ENCODE measurements at places on chromosomes 5 and 9.

GRCh38 chr5:66743344-66743743 lies 147.2 kb downstream of the MAST4 start:
- DNase-seq = no peak

DNA sequence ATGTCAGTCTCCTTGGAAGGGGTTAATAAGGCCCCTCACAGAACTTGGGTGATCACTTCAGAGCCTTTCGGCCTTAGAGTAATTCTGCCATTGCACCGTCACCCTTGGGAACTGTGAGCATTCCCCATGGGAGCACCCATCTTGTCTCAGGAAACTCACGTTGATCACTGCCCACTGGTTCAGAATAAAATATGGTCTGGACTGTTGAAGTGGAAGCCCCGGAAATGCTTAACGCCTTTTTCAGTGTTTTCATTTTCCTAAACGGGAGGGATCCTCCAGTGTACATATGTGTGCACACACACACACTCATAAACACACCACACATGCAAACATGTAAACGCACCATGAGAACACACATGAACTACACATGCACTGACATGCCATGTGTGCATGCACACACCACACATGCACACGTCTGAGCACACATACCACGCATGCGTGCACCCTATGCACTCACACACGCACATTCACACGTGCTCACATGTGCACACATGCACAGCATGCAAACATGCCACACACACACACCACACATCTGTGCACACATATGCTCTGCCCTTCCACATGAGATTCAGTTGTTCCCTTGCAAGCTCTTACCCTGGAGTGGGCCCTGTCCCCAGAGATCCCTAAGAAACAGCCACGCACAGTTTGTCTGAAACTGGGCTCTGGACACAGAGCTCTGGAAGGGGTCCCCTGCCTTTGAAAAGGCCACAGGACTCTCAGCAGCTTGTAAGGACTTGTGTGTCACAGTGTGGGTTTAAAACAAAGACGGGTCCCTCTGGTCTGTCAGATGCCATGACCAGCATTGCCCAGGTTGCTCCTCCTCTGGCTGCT lies 17.0 kb downstream of the MRPL36 start:
- no peak for DNase-seq

DNA sequence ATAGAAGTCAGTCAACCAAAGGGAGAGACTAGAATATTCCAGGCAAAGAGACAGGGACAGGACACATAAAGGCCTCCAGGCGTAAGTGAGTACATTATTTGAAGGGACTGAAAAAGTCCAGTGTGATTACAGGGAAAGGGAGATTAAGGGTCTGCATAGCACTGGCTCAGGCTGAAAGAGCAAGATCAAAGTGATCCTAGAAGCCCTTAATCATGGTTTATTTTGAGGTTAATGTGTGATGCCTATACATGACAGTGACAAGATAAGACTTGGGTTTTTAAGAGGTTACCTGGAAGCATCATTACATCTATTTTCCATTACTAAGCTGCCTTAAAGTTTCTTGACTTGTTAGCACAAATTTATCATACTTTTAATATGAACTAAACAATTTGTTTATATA lies 25.8 kb downstream of the LMBRD2 start:
- DNase-seq = no peak

GRCh38 chr5:133820507-133820906 lies 147.9 kb downstream of the C5orf15 start:
- no peak for DNase-seq

DNA sequence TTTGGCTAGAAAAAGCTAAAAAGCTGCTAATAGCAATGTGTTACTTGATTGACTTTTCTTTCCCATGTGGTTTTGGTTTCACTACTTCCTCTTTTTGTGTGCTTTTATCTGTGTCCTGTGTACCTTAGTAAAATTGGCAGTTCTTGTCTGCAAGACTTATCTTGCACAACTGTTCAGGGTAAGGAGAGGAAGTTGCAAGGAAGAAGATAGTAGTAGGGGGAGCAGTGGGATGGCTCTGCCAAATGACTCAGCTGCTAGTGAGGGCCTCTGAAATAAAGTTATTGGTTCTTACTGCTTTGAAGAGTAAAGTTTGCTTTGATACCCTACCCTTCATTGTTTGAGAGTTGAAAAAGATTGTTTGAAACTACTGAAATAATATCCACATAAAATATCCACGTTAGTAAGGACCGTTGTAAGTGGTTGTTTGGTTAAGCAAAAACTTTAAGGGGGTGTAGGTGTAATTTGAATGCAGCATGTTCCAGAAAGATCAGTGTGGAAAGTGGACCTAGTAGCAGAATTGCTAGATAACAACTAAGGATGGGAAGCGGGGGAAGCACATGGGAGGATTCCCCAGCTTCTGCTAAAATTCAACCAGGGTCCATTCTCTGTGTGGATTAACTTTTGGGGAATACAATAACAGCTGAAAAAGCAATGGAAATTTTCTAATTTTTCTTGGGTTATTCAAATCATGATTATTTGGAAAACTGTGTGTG lies 123.5 kb downstream of the SCAMP1 start:
- no peak for DNase-seq

DNA sequence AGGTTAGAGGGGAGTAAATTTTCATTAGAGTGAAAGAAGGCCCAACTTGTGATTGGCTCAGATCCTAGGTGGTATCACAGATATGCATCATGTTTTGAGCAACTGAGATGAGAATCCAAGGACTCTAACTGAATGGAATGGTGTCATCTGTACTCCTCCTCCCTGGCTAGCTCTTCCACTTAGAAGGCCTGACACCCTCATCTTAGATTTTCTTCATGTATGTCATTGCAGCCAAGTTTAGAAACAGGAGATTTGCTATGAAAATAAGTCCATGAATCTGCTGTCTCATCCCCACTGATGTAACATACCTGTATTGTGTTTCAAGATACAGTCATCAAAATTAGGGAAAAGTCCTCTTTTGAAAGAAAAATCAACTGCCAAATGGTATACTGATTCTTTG lies 54.4 kb downstream of the ITGA1 start:
- no peak for DNase-seq

DNA sequence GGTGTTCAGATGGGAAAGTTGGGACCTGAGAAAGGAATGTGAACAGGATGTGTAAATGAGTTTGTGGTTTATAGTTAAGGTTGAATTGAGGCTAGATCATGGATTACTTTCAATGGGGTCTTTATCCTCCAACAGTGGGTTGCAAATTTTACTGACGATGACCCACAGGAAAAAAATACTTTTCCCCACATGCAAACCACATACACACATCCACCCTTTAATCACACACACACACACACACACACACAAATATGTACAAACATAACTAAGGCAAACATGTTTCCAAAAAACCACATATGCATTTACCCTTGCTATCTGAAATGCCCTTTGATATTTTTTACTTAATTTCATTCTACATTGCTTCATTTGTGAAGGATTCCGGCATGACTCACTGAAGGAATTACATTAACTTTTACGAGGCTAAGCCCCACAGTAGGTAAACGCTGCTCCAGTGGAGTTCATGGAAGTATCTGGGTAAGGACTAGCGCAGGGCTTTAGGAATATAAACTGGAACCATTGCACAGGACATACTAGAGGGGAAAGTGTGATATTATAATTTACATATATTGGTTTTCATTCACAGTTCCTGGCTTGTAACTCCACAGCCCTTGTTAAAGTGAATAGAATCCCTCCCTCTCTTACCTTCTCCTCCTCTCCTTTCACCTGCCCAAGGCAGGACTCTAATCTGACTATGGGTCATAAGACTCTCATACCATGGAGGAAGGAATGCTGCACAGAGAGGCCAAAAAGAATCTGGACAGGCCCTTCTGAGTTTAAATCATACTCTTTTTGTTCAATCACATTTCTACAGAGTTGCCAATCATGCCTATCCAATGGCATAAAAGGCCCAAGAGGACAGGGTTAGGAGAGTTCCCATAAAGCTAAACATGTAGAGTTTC lies 8.5 kb upstream of the SPEF2 start:
- DNase-seq = no peak

DNA sequence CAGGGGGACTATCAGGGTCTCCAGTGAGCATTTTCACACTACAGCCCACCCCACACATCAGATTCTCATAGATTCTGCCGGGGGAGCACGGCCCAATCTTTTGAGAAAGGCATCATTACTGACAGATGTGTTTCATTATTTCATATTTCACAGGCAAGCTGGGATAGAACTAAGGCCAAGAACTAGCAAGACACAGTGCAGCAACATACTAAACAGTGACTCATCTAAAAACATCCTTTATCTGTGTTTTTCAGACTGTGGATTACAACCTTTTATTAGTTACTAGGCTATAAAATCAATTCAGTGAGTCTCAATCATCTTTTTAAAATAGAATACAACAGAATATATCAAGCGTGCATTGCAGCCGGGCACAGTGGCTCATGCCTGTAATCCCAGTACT lies 59.8 kb downstream of the CPLANE1 start:
- DNase-seq = no peak

- DNase-seq = no peak
Measured at GRCh38 chr5:145483212-145483611, 351.9 kb downstream of the PRELID2 start.

- DNase-seq = no peak
Measured at GRCh38 chr9:95927271-95928004, 51.9 kb downstream of the ERCC6L2 start.

DNA sequence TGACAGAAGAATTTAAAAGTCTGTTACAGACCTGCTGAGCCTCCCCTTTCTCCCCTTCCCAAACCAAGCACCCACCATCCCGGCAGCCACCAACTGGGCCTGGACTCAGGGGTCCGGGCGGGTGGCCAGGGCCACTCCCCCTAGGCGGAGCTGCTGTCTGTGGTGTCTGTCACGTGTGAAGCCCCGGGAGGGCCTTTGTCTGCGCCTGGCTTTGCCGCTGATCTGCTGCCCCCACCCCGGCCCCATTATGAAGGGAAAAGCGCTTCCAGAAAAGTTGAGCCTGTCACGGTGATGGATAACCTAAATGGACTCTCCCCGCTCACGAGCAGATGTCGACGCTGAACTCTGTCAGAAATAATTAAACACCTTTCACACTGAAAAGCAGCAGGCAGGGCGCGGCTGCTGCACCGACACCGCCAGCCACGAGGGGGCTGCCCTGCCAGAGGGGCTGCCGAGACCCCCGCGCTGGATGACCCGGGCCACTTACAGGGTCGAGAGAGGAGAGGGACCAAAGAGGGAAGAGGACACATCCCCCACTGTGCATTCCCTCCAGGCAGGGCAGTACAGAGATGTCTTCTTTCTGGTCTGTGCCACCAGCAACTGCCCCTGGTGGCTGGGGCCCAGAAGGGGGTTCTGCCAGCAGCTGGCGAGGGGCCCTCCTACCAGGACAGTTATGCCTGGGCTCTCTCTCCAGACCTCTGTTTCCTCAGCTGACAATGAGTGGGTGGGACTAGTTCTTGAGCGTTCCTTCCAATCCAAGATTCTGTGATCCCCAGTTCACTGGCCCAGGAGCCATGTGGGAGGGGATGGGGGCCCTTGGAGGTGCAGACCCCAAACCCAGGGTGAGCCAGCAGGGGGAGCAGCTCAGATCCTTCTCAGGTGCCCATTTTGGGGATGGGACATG lies 36.0 kb upstream of the BARHL1 start:
- no peak for DNase-seq

DNA sequence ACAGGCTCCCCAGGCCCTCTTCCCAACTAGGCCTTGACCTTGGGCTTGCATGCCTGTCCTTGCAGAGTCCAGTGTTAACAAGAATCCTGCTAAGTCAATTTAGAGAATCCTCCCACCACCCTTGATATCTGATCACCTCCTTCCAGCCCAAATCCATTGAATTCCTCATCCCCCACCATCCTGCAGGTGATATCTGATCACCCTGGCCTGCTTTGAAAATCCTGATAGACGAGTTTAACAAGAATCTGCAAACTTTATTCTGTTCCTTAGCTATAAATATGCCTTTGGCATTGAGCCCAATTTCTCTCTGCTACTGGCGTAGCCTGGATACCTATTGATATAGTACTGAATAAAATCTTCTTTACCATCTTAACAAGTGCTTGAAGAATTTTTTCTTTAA lies 125.5 kb downstream of the DIRAS2 start:
- DNase-seq = no peak

DNA sequence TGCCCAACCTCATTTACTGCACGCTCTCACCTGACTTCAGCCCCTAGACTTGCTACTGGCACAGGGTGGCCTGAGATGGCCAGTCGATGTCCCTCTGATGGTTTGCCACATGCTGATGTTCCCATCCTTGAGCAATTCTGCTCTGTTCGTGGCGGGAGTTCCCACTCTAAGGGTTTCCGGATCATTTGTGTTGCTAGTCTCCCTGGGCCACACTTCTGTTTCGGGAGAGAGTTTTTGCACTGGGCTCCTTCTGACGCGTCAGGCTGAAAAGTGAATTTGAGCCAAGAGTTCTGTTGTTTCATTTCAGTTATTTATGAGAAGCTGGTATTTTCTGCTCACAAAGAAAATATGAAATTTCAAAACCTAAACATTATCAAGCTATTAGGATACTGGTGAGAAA lies 597.7 kb downstream of the BNC2 start:
- DNase-seq = no peak

DNA sequence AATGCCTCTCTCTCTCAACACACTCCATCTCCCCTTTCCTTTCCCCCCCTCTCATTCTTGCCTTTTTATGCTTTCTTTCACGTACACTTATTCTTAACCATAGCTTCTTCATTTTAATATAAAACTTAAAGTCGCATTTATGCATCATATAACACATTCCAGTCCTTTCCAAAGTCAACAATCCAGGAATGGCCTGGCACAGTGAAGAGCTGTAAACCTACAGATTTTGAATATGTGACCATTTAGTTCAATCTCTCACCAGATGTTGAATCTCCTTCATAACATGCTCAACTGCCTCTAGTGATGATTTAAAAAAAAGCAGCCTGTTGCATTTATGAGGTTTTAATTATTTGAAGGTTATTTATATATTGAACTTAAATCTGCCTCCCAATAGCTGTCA lies 186.2 kb upstream of the GRAMD2B start:
- no peak for DNase-seq

GRCh38 chr9:109411069-109411761 lies 86.9 kb downstream of the PTPN3 start:
- DNase-seq = peak; percentile 6

DNA sequence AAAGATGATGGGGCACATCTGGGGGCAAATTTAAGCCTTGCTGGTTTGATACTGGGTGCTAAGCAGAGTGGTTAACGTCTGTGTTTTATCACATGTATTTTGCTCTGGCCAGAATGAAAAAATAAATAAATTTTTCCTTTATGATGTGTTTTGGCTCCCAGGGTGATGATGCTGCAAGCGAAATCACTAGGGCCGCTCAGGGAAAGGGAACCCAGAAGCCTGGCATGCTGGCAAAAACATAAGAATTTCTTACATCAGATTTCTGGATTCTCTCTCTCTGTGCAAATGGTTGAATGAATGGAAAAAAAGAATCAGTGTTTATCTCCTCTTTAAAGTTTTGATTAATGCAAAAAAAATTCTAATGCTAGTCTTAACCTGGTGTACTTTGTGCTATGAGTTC lies 1975.2 kb upstream of the C9orf72 start:
- no peak for DNase-seq

GRCh38 chr9:89975630-89976029 lies 370.8 kb downstream of the GADD45G start:
- no peak for DNase-seq

GRCh38 chr5:1101961-1102713 lies 9.7 kb downstream of the SLC12A7 start:
- no peak for DNase-seq
